ENCODE measurements at places on chromosomes 16 and 17. TPM values are rescaled to one million over a fixed set of nuclear protein-coding genes. Genes with fewer than 3 reads are reported as not detected.

ZKSCAN2 gene
- 4.0 TPM for total RNA-seq

HBM gene
- total RNA-seq = not detected

DUSP14 gene
- total RNA-seq = 13.3 TPM

SMIM36 gene
- not detected for total RNA-seq

- DNase-seq = no peak
Observed at GRCh38 chr16:10182222-10183053, at the start of gene GRIN2A. Gene GRIN2A, minus strand, starts transcription at chr16:10182428. Its CDS starts 2,017 bp downstream, at chr16:10180411.

DNA sequence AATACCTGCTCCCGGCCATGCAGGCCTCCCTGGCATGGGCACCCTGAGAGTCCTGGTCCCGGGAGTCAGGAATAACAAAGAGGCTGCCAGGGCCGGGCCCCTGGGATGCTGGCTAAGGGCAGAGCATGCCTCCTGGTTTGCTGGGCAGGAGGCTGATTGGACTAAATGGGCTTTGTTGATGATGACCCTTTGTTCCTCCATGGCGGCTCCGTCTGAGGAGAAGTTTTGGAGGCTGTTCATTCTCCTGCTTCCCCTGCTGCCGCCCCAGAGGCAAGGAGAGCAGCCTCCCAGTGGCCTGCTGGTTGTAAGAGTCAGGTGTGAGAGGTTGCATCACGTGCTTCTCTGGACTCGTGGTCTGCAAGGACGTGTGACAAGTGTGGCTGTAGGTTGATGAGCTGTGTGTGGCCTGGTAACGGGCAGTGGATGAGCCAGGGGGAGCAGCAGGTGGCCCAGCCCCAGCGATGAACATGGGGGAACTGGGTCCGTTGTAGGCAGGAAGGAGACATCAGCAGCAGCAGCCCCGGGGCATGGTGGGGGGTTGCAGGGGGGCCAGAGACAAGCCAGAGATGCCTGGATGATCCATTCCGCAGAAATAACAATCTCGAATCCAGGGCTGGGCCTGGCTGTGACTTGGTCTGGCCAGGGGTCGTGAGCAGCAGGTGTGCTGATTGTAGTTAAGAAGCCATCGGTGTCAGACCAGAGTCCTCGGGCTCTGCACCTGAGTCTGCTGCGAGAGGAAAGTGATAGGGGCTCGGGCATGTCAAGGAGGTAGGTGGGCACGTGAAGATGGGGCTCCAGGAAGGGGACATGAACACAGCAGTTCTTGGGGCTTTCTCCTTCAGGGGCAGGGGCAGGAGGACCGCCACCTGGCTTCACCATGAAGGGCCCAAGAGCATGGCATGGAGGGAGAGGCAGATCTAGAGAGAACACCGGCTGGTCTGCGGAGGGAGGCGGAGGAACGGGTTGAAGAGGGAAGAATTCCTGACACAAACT lies 101.4 kb downstream of the TNFRSF13B start:
- DNase-seq = no peak

DNA sequence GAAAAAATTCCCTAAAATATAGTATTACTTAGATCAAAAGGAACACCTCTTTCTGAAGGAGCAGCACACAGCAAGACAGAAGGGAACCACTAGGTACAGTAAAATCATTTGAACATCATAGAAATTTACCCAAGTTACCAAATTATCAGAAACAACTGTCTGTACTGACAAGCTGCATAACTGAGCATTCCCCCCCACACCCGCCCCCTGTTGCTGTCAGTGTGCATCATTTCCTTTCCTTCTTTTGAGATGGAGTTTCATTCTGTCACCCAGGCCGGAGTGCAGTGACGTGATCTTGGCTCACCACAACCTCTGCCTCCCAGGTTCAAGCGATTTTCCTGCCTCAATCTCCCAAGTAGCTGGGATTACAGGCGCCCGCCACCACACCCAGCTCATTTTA lies 120.7 kb downstream of the TRIM37 start:
- peak; percentile 44 for DNase-seq

- peak; percentile 60 for DNase-seq
Observed at GRCh38 chr16:1559446-1559975, 26.0 kb downstream of the TMEM204 start.

DNA sequence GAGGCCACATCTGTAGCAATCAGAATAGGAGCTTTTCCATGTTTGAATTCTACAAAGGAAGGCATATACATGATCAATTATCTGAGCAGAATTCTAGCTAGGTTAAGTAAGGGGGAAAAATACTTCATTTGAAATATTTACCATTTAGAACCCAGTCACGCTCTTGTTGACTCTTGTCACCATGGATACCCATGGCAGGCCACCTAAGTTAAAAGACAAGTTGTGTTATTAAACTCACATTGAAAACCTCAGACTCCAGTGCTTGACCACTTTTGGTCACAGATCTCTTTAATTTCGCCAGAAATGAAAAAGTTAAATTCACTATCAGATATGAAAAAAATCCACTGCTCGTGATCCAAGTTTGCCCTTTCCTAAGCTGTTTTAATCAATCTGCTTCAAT lies 4.1 kb downstream of the DDX5 start:
- DNase-seq = no peak

- no peak for DNase-seq
Observed at GRCh38 chr17:60403962-60404361, 12.0 kb upstream of the USP32 start.

- no peak for DNase-seq
Observed at GRCh38 chr16:1485847-1486496, 2.8 kb downstream of the PTX4 start.

- no peak for DNase-seq
Observed at GRCh38 chr17:37359682-37360188, 16.1 kb upstream of the C17orf78 start.

- DNase-seq = peak; percentile 18
Observed at GRCh38 chr16:27431773-27432532, 30.0 kb downstream of the IL21R start.

DNA sequence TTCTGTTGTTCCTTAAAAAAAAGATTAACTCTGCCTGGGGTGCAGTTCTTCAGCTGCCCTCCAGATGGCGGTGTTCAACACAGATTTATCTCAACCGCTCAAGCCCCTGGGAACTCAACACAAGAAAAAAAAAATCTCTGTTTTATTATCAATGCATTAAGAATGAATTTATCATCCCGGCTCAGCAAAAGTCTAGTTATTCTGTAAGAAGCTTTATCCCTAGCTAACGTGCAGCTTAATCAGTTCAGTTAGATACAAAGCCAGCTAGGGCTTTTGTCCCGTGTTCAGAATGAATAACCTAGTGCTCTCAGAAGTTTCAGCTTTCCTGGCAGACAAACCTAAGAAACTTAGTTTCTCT lies 475.9 kb upstream of the CCL2 start:
- DNase-seq = peak; percentile 44

GRCh38 chr17:12438813-12439586 lies 226.7 kb upstream of the MYOCD start:
- no peak for DNase-seq

GRCh38 chr16:29784901-29785500 lies 5.5 kb upstream of the KIF22 start:
- DNase-seq = peak; percentile 84
